IMR-90 (cell line): ENCODE measurements at places on chromosomes 7 and 10.

GRCh38 chr7:129169171-129169671, 19.2 kb upstream of the SMO start:
- no peak for DNase-seq

GRCh38 chr7:27097686-27098577, 2.1 kb upstream of the HOXA1 start:
- peak; percentile 52 for DNase-seq

- peak; percentile 81 for DNase-seq
Measured at GRCh38 chr7:22589641-22590201, 89.7 kb upstream of the STEAP1B start.

- no peak for DNase-seq
Measured at GRCh38 chr10:58667658-58668310, 155.1 kb downstream of the BICC1 start.

DNA sequence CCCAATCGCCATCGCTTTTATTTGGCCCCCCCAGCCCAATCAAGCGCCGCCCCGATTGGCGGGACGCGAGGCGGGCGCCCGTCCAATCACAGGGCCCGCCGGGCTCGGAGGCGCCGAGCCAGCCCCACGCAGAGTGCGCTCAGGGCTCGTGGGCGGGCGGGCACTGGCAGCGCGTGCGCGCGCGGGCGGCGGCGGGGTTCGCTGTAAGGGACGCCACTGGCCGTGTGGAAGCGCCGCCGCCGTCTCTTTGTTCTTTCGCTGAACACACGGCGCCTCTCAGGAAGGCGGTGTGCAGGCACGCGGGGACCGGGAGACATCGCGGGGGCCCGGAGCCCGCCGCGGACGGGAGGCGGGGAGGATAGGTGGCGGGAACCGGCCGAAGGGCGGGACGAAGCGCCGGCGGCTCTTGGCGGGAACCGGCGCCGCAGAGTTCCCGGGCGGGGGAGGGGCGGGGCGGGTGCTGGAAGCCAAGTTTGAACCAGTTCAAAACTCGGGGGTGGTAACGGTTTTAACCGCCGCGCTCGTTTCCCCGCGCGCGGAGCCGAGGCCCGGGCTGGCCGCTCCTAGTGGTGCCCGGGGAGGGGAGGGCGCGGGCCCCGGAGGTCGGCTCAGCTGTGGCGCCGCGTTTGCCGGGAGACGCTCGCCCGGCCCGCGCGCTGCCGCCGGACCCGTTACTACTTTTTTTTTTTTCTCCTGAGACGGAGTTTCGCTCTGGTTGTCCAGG, 370 bp upstream of the EZH2 start:
- peak; percentile 87 for DNase-seq

DNA sequence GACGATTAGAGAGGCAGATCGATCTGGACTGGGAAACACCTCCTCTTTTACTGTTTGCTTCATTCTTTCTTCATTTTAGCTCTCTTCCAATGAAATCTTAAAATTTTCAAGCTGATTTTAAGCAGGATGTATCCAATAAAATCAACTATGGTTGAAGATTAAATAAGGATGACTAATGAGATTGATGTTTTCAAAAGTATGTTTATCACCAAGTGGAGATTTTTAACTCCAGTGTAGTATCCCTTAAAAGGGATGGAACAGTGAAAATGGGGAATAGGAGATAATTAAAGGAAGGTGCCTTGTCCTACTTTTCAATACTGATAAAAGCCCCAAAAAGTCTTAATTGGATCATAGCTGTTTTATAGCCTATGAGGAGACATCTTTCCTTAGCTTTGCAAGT, 11.6 kb upstream of the LIPF start:
- peak; percentile 16 for DNase-seq

- no peak for DNase-seq
Measured at GRCh38 chr10:111956841-111957240, 226.7 kb downstream of the GPAM start.
